ENCODE measurements at places on chromosomes 12 and 14.

DNA sequence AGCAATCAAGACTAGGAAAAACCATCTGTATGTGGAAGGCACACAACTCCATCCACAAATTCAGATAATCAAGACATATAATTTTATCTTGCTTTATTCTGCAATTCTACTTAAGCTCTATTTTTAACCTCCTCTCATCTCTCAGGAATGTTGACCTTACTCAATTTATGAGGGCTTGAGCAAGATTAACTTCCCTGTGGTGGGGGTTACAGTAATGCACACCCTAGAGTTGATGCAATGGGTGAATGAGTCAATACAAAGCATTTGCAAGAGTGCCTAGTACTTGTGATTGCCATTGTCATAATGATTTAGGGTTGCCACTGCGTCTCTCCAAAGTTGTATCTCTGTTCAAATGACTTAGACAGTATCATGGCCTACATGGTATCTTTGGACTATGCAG lies 1598.4 kb upstream of the TMEM132C start:
- DNase-seq: no peak

GRCh38 chr14:105119408-105120025 lies 49.1 kb downstream of the JAG2 start:
- no peak for DNase-seq

- no peak for DNase-seq
Measured at GRCh38 chr12:89281539-89281867, 70.8 kb downstream of the DUSP6 start.

- no peak for DNase-seq
Measured at GRCh38 chr12:1618489-1618888, 10.5 kb upstream of the WNT5B start.

DNA sequence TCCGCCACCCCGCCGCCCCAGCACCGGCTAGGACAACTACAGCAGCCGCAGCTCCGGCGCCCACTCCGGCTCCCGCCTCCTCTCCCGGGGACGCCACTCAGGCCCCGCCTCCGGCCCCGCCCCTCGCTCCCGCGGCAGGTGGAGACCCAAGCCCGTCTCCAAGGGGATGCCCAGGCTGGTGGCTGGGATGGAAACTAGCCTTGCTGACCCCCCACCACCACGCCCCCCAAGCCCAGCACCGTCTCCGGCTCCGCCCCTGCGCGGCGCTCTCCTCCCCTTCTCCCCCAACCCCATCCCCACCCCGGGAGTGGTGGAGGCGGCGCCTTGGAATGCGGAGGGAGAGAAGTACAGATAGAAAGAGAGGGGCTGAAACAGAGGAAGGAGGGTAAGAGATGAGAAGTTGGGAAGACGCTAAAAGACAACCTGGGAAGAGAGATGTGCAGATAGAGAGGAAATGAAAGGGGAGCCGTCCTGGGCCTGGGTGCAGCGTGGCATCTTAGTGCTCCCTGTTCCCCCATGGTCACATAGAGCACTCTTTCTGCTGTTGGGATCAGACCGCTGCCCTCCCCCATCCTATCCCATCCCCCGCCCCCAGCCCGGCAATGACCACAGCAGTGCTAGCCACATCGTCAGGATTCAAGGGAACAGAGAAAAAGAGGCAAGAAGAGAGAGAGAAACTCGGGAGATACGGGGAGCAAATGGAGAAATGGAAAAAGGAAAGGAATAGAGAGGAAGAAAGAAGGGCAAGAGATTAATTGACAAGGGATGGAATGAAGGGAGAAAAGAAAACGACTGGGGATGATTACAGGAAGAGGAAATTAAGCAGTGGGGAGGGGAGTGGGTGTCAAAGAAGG lies at the start of gene ITGA7:
Gene ITGA7, minus strand, starts transcription at position 64 of the 854 bp plus-strand sequence. CDS start 222 bp downstream, outside the sequence.
- peak; percentile 65 for DNase-seq

DNA sequence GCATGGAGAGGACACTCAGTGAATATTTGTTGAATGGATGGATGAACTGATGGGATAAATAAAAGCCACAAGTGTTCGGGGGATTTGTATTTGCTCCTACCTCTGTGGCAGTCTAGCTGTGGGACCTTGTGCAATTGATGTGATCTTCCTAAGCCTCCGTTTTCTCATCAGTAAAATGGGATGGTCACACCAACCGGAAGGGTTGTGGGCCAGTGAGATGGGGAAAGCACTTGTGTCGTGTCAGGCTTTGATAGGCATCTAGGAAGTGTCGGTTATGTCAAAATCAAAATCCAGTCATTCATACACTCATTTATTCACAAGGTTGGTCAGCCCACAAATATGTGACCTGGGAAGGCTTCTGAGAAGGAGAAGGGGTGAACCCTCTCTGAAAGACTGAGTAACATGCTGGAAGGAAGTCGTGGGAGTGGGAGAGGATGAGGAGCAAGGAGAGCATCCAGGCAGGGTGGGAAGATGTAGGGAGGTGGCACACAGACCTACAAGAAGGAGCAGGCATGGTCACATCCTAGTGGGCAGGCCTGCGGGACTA lies 7.8 kb upstream of the SERPINA9 start:
- no peak for DNase-seq

DNA sequence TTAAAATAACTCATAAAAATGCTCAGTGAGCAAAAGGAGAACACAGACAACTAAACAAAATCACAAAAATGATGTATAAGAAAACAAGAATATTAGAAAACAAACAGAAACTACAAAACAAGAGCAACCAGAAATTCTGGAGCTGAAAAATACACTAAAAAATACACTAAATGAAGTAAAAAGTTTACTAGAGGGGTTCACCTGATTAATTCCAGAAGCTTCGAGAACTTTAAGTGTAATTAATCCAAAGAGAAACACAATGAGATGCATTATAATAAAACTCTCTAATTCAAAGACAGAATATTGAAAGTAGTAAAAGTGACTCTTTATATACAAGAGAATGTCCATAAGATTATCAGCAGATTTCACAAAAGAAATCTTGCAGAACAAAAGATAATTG lies 558.4 kb downstream of the CCER1 start:
- DNase-seq: no peak

GRCh38 chr12:95789126-95790032 lies 1.2 kb downstream of the NTN4 start:
- no peak for DNase-seq

DNA sequence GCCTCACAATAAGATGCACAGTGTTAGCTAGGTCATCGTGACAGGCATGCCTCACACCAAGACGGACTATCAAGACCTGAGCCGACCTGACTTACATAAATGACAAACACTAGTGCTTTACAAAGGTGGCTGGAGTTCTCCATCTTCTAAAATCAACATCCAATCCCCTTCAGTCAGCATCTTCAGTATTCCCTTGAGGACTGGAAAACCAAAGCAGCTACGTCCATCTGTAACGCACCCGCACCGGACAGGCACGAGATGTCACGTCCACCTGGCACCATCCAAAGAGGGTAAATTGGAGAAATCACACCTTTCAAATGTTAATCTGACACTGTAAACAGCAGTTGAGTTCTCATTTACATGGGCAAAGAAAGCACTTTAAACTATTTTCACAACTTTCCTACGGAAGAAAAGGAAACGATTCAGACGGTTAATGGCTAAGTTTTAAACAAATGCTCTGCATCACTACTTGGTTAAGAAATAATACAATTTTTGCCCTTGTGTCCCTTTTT lies 130.2 kb downstream of the PRICKLE1 start:
- no peak for DNase-seq

DNA sequence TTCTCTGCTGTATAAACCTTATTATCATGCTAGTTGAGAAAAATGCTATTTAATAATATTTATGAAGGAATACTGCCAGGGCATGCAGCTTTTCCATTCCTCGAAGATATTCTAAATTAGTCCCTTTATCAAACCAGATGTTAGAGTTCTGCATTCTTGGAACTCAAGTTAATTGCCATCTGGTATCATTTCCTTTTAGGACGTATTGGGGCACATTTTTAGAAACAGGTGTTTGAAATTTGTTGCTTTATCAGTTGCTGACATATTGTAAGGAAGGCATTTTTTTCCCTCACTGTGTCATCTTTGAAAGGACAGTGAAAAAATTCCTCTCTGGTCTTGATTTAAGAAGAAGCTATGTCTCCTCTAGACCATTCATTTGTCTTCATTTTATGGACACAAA lies 471.2 kb upstream of the PRICKLE1 start:
- DNase-seq: no peak

- no peak for DNase-seq
Measured at GRCh38 chr14:22602862-22603261, 4.8 kb downstream of the ABHD4 start.

DNA sequence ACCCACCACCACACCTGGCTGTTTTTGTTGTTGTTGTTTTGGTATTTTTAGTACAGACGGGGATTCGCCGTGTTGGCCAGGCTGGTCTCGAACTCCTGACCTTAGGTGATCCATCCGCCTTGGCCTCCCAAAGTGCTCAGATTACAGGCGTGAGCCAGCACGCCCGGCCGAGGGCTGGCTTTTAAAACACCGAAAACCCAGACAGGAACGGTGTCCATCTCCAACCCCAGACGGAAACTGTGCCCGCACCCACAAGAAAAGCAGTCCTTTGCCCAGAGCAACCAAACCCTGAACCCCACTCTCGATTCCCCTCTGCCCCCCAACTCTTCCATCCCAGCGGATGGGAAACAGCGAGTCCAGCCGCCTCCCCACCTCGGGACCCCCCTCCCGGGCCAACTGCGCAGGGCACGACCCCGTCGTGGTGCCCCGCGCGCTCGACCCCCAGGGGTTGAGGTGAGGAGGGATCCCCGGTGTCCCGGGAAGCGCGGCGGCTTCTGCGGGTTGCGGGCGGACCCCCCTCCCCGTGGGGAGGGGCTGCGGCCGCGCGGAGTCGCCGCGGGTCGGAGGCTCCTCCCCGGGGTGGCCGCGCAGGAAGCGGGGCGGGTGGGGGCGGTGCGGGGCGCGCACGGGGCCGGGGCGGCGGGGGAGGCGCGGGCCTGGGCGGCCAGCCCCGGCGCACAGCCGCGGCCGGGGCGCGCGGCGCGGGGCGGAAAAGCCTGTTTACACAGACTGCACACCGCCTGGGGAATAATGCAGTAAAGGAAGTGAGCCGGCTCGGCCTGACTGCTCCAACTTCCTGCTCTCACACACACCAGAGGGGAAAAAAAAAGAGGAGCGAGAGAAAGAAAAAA lies at the start of gene ELK3:
Gene ELK3, plus strand, starts transcription at position 651 of the 851 bp plus-strand sequence.
- peak; percentile 69 for DNase-seq

DNA sequence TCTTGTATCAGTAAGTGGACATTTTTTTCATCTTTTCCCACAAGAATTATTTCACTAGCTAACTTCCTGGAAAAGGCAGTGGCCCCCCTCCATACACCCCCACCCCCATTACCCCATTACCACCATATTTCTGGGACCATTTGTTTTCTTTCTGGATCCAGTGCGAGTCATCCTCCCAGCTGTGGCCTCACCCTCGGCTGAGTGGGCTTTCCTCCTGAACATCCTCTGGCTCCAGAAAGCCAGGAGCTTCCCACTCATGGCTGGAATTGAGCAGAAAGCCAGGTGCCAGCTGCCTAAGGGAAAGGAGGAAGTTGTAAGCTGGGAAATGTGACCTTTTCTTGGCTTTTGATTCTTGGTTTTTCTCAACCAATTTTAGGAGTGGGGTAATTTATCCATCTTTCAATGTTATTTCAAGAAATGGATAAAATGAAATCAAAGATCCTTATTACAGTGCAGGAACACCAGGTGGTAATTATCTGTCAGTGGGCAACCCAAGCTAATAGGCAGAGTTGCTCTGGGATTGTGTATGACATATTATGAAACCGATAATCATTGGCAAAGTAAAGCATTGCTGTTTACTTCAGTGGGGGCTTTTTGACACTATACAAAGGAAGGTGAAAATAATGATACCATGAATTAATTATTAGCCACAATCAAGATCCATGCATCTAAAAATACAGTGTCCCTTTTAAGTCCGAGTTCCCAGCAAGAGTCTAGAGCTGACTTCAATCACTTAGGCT lies 124.6 kb downstream of the KICS2 start:
- no peak for DNase-seq

DNA sequence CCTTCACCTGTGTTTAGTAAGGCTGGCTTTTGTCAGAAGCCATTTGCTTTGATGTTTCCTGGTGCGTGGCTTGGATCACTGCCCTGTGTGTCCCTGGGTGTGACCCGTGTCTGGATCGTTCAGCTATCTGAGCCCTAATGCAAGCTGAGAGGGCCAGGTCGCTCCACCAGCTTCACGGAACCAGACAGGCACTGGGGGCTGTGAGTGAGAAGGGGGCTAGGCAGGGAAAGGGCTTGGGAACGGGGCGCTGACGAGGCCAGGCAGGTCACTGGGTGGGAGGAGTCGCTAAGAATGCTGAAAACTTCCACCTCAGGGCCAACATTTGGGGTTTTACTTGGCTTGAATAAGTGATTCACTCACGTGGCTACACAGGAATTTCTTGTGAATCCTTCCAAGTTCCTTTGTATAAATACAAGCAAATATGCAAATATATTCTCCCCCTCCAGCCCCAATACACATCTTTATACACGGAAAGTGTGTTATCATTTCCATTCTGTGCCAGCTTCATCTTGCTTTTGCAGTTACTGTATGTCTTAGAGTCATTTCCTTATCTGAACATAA lies 24.2 kb upstream of the MMP17 start:
- DNase-seq: no peak

DNA sequence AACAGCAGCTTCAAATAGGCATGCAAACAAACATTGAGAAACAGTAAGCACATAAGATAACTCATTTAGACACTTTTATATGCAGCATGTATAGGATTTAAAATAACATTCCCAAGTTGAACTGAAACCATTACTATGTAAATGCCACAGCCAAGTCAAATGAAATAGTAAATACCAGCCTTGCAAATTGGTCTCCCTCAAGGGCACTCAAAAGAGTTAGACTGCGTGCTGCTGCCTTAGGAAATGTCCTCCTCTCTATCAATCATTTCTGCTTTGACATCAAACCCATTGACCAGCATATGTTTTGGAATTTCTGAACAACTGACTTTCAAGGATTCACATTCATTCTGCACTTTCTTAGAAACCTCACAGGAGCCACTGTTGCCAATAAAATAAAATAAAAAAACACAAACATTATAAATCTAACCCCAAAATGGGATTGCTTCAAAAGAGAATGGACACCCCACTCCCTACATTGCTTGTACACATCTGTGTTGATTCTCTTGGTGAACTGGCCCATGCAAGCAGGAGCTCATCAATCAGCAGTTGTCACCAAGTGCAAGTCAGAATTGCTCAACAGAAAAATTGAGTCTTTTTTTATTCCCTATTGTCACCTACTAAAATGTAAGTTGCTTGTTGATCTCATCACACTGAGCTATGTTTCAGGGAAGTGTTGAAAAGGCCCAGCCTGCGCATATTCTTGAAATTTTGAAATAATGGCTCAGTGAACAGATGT lies 256.2 kb downstream of the DAD1 start:
- no peak for DNase-seq

GRCh38 chr14:103625356-103626095 lies 3.5 kb upstream of the KLC1 start:
- DNase-seq: peak; percentile 55
